ENCODE measurements at places on chromosomes 3 and 15.

DNA sequence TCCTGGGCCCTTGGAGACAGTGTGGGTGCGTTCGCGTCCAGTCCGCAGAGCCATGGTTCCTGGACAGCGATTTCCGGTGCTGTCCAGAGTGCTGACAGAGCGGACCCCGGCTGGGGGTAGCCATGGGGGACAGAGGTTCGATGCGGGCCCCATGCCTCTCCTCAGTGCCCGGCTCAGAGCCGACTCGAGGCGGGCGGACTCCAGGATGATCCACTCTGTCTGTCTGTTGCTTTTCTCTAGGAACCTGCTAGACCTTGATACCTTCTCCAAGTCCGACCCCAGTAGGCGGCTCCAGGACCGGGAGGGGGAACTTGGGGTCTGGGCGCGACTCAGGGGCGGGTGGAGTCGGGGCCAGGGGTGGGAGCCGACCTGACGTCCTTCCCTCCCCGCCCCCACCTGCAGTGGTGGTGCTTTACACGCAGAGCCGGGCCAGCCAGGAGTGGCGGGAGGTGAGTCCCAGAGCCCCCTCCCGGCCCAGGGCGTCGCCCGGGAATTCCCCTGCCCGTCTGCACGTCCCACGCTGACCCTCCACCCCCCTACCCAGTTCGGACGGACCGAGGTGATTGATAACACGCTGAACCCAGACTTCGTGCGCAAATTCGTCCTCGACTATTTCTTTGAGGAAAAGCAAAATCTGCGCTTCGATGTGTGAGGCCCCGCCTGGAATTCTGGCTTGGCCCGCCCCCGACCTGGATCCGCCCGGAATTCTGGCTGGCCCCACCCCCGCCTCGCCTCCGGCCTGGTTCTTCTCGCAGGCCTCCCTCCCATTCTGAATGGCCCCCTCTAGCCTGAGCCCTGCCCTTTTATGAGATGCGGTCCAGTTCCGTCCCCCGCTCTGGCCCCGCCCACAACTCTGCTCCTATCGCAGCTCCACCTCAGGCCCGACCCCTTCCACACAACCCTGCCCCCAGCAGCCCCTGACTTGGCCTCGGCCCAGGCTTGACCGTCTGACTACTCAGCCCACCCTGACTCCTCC, 1.0 kb downstream of the CPNE9 start:
- ATAC-seq: peak; percentile 6

- ATAC-seq: no peak
These were observed 22.4 kb downstream of the ACSBG1 start for GRCh38 chr15:78212008-78212407.

GRCh38 chr3:128289534-128289933, 136.3 kb downstream of the EEFSEC start:
- ATAC-seq: no peak

DNA sequence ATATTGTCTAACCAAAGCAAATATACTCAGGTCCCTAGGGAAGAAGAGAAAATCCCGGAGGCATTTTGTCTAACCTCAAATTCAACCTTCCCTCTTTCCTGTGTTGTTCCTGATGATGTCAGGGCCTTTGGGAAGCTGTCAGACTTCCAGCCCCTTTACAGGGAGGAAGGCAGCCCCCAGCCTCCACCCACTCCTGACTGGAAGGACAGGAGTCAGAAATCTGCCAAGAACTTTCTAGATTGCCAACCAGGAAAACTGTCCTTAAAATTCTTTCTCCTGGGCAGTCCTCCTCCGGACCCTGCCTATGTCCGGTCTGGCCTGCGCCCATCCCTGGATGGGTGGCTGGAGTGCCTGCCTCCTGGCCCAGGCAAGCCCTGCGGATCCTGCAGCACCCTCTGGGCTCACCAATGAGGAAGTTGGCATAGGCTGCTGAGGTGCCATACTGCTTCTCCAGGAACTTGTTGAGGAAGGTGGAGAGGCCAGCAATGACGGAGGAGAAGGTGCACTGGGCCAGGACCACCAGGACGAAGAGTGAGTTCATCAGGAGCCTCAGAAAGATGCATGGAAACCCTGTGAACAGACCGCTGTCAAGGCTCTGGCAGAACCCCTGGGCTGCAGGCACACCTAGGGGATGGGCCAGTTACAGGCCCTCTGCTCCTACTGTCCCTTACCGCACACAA, 52.6 kb upstream of the RAB6B start:
- no peak for ATAC-seq

DNA sequence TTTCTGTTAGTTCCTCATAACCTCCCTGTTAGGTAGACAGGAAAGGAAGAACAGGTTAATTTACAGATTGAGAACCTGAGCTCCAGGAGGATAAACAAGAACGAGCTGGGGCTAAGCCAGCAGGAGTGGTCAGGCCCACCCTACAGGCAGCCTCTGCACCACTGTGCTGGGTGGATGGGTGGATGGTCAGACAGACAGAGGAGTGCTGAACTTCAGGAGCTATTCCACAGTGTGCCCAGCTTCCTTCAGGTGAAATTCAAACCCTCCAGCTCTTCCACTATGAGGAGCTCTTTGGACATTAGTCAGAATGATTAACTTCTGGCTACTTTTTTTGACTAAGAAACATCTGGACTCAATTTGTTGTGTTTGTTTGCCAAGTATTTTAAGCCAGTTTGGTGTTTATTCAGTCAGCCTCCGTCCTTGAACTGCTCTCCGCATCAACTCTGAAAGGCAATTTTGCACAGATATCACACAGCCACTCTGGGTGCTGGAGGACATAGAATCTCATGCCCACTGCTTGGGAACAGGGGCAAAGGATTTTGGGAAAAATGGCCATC, 361.9 kb downstream of the CLSTN2 start:
- no peak for ATAC-seq

Measured in activated CD4-positive, CD25-positive, alpha-beta regulatory T cell treated with anti-CD3 and anti-CD28 coated beads, Interleukin-2, amount 50 U/mL, for 24 hours (primary cell).